ENCODE measurements at places on chromosomes 5 and 9.

GRCh38 chr5:42855811-42856210 is 44.1 kb upstream of the SELENOP start:
- no peak for DNase-seq

GRCh38 chr5:30447431-30447830 is 746.1 kb upstream of the CDH6 start:
- no peak for DNase-seq

DNA sequence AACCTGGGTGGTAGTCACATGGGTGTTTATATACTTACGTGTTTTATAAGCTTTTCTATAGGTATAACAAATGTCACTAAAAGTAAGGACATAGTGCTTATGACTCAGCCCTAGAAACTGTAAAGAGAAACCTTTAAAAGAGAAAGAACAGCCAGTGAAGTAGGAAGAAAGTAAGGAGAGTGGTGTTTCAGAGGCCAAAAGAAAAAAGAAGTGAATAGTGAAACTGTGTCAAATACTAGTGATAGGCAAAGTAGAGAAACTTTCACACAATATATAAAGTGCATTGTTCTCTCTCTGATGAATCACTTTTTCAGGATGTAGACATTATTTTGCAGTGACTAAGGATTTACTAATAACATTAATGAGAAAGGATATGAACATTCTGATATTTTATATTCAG is 74.2 kb upstream of the SUSD1 start:
- no peak for DNase-seq

- DNase-seq = no peak
Measured at GRCh38 chr5:10227379-10227778, 22.3 kb downstream of the ATPSCKMT start.

DNA sequence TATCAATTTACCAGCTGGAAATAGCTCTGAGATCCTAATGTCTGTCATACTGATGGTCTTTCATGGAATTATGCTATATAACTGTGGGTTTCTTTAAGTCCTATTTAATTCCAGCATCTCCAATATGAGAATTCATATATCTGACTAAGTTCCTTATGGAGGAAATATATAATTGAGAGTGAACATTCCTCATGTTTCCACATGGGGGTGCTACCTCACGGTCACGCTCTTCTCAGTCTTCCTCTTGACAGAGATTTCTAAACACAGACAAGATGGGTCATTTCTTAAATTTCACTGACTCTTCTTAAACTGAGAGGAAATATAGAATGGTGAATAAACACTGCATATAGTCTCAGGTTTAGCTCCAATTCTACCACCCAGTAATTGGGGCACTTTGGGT is 212.1 kb downstream of the SLF1 start:
- DNase-seq = no peak

Data from islet precursor cell (in vitro differentiated cells).